ENCODE measurements at places on chromosomes 1 and 21. TPM values are rescaled to one million over a fixed set of nuclear protein-coding genes. Genes with fewer than 3 reads are reported as not detected.

GRCh38 chr21:42016364-42016985 lies 6.3 kb upstream of the ZBTB21 start:
- DNase-seq, result peak; percentile 76

PIGR gene
- not detected for total RNA-seq

PDE4B gene
- 52.8 TPM for total RNA-seq

DNA sequence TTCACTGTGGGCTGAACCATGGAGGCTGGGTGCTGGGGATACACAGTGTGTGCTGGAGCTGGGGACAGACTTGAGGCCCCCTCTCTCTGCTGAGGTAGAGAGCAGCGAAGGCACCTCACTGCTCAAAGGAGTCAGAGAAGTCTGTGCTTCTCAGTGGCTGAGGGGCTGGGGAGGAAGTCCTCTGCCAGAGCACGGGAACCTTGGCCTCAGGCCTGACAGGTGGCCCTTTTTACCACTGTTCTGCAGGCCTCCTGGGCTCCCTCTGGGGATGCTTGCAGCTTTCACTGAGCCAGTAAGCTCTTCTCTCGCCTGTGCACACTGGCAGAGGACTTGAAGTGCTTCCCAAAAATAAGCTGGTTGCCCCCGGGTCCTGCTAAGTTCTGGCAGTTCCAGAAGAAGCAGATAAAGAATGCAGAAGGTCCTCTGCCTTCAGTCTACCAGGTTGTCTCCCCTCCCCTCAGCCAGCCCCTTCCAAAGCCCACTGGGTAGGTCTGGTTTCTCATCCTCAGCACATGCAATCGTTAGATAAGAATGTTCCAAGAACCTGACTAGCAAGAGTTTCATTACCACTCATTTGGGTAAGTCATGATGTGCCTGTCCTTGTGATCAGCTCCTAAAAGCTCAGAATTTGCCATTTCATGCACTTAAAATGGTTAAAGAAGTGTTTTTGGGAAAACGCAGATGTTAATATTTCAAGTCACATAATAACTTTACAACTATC lies 53.9 kb downstream of the TENT5C start:
- no peak for DNase-seq

DNA sequence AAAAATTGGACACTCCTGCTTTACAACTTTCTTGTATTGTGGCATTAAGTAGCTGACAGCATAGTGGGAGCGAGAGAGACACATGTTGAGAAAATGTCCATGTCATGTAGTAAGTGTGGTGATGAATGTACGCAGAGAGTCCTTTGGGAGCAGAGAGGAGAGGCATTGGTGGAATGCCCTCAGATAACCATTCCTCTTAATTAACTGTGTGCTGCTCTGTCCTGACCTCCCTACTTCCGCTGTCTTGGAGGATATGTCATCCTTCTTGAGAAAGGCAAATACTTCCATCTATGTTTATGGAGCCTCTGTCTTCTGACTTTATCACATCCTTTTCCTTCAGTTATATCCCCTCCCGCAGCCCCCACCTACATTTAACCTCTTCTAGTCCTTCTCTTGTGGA lies 38.4 kb downstream of the F3 start:
- DNase-seq, result no peak

GRCh38 chr1:181179279-181179986 lies 90.9 kb downstream of the IER5 start:
- no peak for DNase-seq

GRCh38 chr1:207319199-207319598 lies 2.3 kb upstream of the CD55 start:
- no peak for DNase-seq

GRCh38 chr1:230155021-230155420 lies 88.0 kb downstream of the GALNT2 start:
- no peak for DNase-seq

LRRC8B gene
- total RNA-seq, result 0.86 TPM

ATP13A2 gene
- total RNA-seq, result 42.2 TPM

SERTAD4 gene
- total RNA-seq, result 31.1 TPM

DNA sequence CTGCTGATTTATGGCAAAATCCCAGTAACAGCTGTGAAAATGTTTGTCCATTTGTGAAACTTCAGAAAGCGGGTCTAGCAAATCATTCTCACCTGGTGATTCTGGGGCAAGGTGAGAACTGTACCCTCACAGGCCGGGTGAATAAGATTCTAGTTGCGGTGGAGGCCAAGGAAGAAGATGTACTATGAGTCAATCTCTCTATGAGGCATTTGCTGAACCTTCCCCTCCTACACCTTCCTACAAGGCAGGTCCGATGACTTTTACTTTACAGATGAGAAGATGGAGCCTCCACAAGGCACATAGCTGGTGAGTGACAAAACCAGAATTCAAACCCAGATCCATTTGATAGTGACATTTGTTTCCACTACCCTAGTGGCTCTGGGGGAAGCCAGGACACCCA lies 72.7 kb downstream of the BACH1 start:
- DNase-seq, result no peak

DNA sequence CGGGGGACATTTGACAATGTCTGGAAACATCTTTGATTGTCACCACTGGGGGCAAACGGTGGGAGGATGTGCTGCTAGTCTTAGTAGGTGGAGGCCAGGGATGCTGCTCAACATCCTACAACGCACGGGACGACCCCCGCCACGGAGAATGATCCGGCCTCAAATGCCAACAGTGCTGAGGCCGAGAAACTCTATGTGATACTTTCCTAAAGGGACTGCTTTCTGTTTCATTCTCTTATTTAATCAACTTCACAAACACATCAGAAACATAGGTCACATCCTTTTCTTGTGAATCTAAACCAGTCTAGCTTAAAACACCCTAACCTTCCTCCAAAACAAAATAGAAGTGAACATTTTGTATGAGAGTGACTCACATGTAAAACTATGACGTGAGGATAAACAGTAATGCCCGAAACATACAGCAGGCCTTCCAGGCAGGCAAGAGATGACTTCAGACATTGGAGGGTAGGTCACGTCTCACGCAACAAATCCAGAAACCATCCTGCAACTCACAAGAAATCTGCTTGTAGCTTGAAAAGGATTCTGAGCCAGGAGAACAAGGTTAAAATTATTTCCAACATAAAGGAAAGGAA lies 37.2 kb upstream of the ETS2 start:
- DNase-seq, result peak; percentile 99

GRCh38 chr1:24393892-24394291 lies 19.7 kb downstream of the STPG1 start:
- DNase-seq, result peak; percentile 65

GRCh38 chr1:118338936-118339335 lies 153.9 kb upstream of the SPAG17 start:
- no peak for DNase-seq

OR2W3 gene
- 0.97 TPM for total RNA-seq

DNA sequence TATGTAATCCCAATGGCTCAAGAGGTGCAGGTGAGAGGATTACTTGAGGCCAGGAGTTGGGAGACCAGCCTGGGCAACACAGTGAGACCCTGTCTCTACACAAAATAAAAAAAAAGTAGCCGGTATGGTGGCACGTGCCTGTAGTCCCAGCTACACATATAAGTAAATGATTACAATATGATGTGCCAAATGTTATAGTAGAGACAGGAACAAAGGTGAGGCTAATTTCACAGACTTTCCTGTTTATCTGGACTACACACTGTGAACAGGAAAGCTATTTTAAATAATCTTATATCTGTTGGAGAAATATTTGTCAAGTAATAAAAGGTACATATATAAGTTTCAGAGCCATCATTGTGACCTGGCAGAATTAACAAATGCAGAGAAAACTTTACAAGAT lies 77.7 kb downstream of the UROD start:
- DNase-seq, result no peak

- no peak for DNase-seq
Observed at GRCh38 chr1:15362096-15362736, 47.5 kb upstream of the EFHD2 start.

- DNase-seq, result no peak
Observed at GRCh38 chr1:35563166-35563565, 5.6 kb downstream of the NCDN start.

GRCh38 chr1:29082519-29082918 lies 41.2 kb downstream of the TMEM200B start:
- no peak for DNase-seq

DNA sequence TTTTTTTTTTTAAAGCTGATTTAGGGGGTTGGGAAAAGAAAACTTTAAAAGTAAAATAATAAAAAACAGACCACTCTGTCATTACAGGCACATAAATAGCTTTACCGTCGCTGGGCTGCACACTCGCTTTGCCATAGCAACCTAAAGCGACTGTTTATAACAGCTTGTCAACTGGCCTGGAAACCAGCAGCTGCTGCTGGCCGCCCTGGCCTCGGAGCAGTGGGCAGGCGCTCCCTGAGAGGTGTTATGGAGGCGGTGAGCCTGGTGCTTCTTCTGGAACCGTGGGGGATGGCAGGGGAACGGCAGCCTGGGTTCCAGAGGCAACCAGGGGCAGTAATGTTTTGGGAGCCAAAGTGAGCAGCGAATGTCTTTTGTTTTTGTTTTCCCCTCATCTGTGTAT lies 45.7 kb downstream of the ATP2B4 start:
- peak; percentile 91 for DNase-seq

AADACL4 gene
- total RNA-seq, result not detected

DNA sequence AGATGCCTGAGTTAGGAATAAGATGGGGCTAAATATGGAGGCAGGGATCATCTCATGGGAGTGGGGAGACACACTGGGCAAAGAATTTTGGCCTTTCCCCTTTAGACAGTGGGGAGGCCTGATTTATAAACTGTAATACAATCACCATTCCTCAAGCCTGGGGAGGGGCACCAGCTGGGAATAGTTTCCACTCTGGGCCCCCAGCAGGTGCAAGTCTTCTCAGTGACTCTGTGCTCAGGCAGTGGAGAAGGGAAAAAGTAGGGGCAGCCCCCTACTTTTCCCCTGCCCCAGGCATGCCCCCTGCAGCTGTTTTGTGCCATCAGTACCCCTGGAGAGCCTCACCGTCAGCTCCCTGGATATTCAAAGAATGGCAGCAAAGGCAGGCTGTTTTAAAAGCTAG lies 19.1 kb downstream of the COA7 start:
- no peak for DNase-seq

- DNase-seq, result no peak
Observed at GRCh38 chr1:206929524-206929923, 7.8 kb upstream of the FCMR start.

- DNase-seq, result peak; percentile 87
Observed at GRCh38 chr1:244022311-244022710, 28.8 kb upstream of the ZBTB18 start.

ECM1 gene
- 24.5 TPM for total RNA-seq

SFN gene
- 0.32 TPM for total RNA-seq

GRCh38 chr1:88466011-88466410 lies 218.1 kb upstream of the PKN2 start:
- no peak for DNase-seq

ST6GALNAC3 gene
- 1.3 TPM for total RNA-seq

DNA sequence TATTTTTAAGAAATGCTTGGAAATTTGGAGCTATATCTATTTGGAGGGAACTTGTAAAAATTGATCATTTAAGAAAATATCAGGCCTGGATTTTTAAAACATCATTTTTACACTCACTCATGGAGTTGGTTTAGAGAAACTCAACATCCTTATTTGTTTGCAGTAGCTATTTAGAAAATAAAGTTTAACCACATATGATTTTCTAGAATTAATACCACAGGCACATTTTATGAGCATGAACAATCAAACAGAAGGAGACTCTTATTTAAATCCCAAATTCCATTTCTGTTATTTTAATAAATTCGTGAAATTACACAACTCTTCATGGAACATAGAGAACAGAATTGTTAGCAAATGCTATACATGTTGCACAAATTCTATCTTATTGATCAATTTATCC lies 3.2 kb downstream of the CDKN2C start:
- DNase-seq, result no peak

DNA sequence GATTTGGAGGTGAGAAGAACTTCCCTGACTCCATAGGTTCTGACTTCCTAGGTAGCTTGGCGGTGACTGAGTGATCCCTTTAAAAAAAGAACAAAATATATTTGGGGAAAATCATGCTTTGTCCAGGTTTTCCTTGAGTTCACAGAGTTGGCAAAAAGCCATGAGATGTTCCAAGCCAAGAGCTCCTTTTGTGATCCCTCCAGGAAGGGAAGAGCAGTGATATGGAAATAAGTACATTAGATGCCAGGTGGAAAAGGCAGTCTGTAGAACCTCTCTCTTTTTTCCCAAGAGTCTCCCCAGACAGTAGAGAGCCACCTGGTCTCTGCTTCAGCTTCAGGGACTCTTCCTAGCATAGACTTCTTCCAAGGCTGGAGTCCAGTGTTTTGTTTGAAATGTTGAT lies 10.2 kb downstream of the TLCD4 start:
- DNase-seq, result no peak

Data from fibroblast of villous mesenchyme (primary cell).